ENCODE measurements at places on chromosomes 2 and 18.

DNA sequence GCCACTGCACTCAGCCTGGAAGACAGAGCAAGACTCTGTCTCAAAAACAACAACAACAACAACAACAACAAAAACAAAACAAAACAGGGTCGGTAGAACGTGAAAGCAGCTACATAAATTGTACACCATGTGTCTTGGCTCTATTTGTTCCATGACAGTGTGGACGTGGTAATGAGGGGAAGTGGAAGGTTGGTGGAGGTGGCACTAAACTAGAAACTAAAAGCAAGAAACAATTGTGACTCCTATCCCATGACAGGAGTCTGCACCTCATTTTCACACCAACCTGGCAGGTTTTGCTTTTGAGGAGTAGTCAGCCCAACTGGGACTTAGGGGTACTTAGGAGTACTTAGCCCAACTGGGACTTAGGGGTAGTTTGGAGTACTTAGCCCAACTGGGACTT lies 62.5 kb upstream of the MRPS9 start:
- no peak for DNase-seq

DNA sequence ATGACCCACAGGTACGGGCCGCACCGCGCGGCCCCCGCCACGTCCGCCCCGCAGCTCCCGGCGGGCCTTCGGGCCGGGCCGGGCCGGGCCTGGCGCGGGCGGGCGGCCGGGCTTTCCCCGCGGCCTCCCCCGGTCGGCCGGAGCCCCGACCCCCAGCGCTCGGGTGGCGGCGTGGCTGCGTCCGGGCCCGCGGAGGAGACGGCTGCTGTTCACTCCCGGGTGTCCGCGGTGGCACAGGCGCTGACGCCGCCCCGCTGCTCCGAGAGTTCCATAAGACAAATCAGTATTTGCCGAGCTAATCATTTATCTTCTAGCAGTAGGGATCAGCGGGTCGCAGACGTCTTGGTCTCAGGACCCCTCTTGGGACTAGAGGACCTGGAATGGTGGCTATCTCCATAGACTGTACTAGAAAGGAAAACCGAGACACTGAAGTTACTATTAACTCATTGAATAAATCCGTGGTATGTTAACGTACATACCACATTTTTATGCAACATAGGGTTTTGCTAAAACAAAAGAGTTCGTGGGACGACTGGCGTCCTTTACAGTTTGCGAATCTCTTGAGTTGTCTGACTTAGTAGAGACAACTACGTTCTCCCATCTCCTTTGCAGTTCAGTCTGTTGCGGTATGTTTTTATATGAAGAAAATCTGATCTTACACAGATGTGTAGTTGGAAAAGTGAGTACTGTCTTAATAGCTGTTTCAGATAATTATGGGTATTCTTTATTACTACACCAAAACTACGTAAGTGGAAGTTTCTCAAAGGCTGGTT lies 500 bp downstream of the LIMS1 start:
- peak; percentile 56 for DNase-seq

- DNase-seq, result no peak
Observed at GRCh38 chr2:101706819-101707177, 9.3 kb downstream of the MAP4K4 start.

DNA sequence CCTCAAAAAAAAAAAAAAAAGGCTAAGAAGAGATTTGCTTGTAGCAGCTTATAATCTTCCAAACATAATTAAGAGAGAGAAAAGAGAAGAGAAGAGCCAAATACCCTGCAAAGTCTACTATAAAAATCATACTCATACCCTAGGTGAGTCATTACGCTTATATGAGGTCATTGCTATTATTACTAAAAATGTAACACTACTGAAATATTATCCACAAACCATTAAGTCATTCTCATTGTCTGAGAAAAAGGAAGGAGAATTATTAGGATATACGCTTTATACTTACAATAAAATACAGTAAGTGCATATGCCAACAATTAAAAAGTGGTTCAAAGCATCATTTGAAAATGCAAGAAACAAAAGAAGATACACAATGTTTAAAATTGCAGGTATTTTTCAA lies 66.5 kb downstream of the COLEC12 start:
- no peak for DNase-seq

GRCh38 chr18:6648581-6648980 lies 80.9 kb upstream of the ARHGAP28 start:
- DNase-seq, result no peak

DNA sequence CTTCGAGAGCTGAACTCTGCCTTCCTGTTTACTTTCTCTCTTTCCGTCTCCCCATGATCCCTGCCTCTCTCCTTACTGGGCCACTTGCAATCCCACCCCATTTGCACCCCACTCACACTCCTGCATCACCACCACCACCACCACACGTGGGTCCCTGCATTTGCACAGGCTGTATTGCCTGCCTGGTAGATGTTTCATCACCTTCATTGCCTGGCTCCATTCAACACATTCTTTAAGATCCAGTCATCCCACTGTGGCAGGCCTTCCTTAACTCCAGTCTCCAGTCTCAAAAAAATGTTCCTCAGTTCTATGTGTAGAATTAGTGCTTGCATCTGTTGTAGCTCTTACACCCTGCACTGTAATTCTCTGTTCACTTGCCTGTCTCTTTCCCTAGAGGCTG lies 13.9 kb downstream of the NOSTRIN start:
- no peak for DNase-seq

- no peak for DNase-seq
Observed at GRCh38 chr2:133457861-133458260, 110.4 kb downstream of the NCKAP5 start.

GRCh38 chr18:74611765-74612164 lies 14.1 kb downstream of the ZNF407 start:
- no peak for DNase-seq

DNA sequence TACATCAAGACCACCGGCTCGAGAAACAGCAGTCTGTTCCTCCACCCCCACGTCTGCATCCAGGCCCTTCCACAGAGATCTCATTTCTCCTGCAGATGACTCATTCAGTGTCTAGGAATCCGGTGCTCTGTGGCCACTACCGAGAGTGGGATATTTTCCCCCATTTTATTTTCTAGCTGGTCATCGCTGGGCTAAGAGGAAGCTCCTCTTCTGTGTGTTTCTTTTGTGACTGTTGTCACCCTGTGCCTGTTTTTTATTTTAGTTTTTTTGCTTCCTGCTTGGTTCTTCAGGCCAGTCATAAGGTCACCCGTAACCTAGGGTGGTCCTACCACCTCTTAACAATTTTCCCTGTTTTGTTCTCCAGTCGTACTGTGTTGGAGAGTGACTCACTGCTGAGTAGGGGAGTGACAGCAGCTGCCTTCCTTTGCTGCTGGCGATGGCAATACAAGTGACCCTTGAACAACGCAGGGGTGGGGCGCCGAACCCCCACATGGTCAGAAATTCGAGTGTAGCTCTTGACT lies 6.7 kb downstream of the RAMP1 start:
- DNase-seq, result no peak

- DNase-seq, result peak; percentile 53
Observed at GRCh38 chr2:58047373-58047935, 848 bp downstream of the VRK2 start.

DNA sequence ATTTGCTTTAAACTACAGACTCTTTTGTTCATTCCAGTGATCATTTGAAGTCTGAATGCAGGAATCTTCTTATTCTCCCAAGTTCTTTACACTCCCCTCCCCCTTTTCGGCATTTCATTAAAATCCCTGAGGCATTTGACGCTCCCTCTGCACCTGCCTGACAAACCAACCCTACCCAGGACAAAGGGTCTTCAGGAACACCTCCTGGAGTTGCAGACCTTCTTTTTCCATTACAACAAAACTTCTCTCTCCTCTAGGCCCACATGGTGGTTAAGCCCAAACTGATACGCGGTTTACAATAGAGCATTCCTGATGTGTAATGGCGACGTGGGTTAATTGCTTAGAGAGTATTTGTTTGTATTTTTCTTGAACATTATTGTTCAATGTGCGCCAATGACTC lies 367.4 kb downstream of the FBXO15 start:
- DNase-seq, result no peak

GRCh38 chr18:57205641-57206040 lies 58.8 kb downstream of the BOD1L2 start:
- DNase-seq, result no peak

- no peak for DNase-seq
Observed at GRCh38 chr2:8380026-8380425, 301.8 kb upstream of the ID2 start.

DNA sequence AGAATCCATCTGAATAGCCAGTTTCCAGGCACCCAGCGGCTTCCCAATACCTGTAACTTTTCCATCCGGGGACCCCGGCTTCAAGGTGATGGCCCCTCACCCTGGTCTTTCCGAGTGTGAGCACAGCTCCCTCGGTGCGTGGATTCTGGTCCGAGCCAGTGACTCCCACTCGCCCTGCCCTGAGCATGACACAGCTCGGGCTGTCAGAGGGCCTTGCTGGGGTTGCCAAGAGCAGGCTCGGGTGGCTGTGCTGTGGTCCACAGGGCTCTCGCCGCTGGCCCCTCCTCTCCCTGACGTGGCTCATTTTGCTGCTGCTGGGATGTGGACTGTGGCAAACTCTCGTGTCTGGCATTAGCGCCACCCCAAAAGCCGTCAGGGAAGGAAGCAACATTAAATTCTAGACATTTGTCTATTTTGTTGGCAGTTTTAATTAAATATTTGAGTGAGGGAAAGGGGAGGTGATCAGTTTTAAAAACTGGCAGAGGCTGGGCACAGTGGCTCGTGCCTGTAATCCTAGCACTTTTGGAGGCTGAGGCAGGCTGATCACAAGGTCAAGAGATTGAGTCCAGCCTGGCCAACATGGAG lies 5.6 kb upstream of the ESPNL start:
- no peak for DNase-seq

DNA sequence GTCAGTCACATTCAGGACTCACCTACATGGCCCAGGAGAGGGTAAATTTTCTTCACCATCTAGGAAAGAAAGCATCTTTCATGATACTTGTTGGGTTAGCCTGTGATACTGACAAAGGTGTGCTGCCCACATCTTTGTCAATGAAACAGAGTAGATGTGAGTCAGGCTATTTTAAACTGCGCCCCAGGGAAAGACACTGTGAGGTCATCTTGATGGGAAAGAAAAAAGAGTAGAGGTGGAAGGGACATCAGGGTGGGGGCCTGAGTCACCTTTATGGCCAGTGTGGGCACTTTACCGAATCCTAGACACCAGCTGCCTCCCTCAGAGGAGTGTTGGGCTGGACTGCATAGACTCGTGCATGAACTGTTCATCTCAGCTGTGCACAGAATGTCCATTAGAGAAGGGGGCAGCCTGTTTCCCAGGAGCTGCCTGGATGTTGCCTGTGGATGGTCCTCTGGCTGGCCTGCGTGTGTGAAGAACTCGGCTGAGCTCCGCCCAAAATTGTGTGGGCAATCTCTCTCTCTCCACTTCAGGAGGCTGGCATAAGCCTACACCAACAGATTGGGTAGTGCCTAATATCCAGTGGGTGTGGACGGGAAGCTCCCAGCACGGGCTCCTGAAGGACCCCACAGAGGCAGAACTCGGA lies 278.7 kb upstream of the PXDN start:
- no peak for DNase-seq

DNA sequence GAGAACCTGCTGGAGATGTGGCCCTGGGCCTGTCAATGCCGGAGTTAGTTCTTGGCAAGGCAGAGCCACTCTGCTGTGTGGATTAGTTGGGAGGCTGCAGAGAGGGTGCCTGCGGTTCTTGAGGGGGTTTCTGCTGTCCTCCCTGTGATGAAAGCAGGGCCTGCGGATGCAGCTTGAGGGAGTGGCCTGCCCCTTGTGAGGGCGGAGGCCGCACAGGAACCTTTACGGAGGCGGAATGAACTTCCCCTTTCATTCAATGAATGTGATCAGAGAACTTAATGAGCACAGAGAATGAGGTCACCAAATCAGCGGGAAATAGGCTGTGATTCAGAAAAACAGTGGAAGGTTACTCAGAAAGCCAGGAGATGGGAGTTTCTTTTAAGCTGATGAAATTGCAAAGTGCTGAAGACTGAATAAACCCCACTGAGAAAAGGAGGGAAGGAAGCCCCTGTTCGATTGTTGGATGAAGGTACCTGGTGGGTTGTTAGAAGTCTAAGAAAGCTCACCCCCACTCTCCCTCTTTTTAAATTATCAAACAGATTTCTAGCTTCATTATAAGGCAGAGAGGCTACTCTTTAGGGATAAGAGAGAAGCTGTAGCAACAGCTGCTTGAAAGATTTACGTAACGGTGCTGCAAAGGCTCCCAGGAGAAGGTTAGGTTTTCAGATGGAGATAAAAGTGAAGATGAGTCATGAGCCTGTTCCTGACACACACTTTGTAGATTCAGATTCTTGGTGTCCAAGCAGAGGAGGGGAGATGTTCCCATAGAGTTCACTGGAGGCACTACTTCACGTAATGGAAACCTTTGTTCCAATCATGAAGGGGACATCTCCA lies 47.4 kb downstream of the VWA3B start:
- no peak for DNase-seq

DNA sequence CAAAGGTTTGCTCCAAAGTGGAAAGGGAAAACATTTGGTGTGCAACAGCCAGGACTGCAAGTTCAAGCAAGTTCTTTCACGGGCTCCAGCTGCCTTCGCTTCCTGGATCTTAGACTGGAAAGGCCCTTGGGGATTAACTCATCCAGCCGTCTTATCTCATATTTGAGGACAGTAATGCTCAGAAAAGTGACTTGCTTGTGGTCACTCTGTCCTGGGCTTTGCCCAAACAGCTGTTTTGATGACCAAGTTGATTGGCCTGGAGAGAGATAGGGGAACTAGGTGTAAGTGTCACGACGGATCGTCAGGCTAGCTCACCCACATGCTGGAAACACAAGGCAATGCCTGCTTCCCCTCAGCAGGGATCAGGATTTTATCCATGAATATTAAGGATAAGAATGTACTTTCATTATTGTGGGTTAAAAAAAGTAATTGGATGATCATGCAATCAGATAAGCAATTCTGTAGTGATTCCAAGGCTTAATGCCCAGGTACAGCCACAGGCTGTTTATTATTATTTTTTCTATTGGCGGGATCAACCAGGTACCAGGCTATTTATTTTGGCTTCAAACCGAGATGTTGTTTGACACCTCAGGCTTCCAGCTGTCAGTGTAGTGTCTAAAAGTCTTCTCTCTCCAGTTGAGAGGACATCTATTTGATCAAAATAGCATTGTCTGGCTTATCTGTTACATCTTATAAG lies 162.5 kb upstream of the EPAS1 start:
- DNase-seq, result no peak

DNA sequence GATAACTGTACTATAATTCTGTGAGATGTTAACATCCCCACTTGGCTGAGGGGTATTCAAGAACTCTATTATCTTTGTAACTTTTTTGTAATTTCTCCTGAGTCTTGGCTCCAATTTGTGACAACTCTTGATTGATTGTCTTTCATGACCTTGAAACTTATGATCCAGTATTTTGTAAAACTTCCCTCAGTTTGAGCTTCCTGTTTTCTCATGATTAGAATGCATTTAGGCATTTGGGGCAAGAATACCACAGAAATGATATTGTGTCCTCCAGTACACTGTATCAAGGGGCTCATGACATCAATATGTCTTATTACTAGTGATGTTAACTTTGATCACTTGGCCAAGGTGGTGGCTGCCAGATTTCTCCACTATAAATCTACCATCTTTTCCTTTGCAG lies 37.4 kb downstream of the PNO1 start:
- DNase-seq, result no peak
